ENCODE measurements at places on chromosomes 3 and 15. TPM values are rescaled to one million over a fixed set of nuclear protein-coding genes. Genes with fewer than 3 reads are reported as not detected.

The IQCH gene
- 1.4 TPM for total RNA-seq

The ITGA11 gene
- total RNA-seq = 0.20 TPM

The LRRC58 gene
- 16.9 TPM for total RNA-seq

- DNase-seq = no peak
Measured at GRCh38 chr15:63089260-63090043, 32.2 kb upstream of the LACTB start.

DNA sequence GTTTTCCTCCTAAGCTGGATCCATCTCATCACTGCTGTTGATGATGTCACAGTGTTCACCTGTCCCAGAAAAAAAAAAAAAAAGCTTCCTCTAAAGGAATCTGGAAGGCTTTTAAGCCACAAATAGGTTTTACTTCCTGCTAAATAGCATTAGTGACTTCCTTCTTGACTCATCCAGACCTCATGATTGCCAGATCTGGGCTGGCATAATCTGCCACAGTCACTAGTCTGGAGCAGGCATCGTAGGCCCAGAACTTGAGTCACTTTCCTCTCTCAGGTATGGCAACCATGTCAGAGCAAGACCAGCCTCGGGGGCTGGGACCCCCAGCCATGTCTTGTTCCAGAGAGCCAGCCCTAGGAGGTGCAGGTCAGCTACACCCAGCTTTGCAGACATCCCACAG is 266.5 kb upstream of the CADM2 start:
- no peak for DNase-seq

DNA sequence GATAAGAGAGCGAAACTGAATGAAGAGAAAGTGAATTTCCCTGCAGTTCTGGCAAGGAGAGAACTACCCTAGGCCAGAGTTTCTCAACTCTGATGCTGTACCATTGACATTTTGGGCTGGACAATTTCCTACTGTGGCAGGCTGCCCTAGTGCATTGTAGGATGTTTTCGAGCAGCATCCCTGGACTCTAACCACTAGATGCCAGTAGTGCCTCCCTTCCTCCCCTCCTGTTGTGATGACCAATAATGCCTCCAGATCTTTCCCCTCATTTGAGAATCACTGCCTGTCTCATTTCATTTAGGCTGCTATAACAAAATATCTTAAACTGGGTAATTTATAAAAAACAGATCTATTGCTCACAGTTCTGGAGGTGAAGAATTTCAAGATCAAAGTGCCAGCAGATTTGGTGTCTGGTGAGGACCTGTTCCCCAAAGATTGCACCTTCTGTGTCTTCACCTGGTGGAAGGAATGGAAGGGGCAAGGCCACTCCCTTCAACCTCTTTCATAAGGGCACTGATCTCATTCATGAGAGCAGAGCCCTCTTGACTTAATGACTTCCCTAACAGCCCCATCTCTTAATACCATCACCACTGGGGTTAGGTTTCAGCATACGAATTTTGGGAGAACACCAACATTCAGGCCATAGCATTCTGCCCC is 188.9 kb upstream of the MEIS2 start:
- DNase-seq = no peak

GRCh38 chr3:43659250-43659880 is 31.4 kb upstream of the ABHD5 start:
- DNase-seq = no peak

DNA sequence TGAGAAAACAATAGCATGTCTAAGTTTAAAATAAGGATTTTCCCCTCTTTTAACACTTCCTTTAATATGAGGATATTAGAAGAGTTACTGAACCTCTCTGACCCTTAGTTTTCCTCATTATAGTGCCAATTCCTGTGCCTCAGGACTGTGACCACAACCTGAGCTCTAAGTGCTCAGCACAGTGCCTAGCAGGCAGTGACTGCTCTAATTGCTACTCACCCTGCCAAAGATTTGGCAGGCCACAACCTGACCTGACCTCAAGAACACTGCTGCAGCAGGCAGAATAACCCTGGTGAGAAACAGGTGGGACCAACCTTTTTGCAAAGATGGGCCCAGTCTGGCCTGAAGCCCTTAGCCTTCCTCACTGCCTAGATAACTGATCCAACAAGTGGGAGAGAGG is 35.7 kb downstream of the NBEAL2 start:
- no peak for DNase-seq

GRCh38 chr3:172478116-172478515 is 29.9 kb upstream of the GHSR start:
- DNase-seq = no peak

GRCh38 chr15:42879443-42879842 is 41.1 kb downstream of the TTBK2 start:
- DNase-seq = no peak

DNA sequence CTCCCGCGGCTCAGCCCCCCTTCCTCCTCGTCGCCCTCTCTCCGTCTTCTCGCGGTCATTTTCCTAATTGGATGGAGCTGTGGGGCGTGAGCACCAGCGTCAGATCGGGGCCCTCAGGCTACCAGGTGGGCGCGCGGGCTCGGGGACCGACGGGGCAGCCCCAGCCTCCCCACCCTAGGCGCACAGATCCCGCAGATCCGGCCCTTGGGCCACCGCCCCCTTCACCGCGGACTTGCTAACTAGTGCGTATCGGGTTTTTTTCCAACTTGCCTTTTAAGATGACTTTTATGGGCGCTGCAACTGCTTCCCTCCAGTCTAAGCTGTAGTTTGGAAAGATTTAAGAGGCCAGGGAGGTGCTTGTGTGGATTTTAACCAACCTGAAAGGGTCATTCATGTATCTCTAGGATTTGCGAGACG is 1.3 kb downstream of the ZNF710 start:
- no peak for DNase-seq

- DNase-seq = no peak
Measured at GRCh38 chr15:73954188-73955145, 28.2 kb downstream of the LOXL1 start.

DNA sequence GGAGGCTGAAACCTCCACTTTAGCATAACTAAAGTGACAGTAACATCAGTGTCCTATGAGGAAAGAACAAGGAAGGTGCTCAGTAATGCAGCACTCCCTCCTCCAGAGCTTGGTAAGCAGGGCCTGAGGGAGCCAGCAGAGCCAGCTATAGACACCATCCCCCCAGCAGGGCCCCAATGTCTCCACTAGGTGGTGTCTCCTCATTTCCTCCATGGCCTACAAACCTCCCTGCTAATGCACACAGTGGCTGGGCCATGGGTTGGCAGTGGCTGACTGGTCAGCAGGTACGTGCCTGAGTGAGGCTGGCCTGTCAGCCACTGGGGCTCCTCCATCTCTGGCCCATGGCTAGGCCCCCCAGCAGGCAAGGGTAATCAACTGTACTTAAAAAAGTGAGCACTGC is 13.6 kb downstream of the MRPS25 start:
- no peak for DNase-seq

DNA sequence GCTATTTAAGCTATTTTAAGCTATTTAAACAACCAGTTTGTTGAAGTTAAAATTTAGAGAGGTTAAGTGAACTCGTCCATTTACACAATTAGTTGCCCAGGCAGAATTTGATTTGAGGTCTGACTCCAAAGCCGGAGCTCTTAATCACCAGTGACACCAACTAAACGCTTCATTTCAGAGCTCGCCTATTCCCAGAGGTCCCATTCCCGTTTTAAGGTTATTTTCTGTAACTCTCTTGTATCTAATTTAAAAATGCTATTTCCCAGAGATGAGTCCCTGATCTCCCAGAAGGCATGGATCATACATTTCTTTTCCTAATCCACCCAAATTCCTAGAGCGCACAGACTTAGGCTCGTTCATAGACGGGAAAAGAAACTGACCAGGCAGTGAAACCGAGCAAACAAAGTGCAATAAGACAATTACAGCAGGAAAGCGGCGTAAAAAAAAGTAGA is 904 bp upstream of the MCTP2 start:
- no peak for DNase-seq

All from pulmonary artery endothelial cell (primary cell).